ENCODE measurements at places on chromosomes 12 and 14. TPM values are rescaled to one million over a fixed set of nuclear protein-coding genes. Genes with fewer than 3 reads are reported as not detected.

The CMTM5 gene
- not detected for total RNA-seq

The CCDC196 gene
- total RNA-seq, result not detected

The SMCO2 gene
- total RNA-seq, result not detected

The TGM1 gene
- total RNA-seq, result 11.4 TPM

The IAPP gene
- total RNA-seq, result not detected

The SLC6A15 gene
- total RNA-seq, result 0.39 TPM

The LRFN5 gene
- total RNA-seq, result 0.95 TPM

The CACNA2D4 gene
- 7.4 TPM for total RNA-seq
